Activated naive CD4-positive, alpha-beta T cell treated with anti-CD3 and anti-CD28 coated beads, Interleukin-2, amount 50 U/mL, for 72 hours (primary cell): ENCODE measurements at places on chromosomes 1 and 21.

DNA sequence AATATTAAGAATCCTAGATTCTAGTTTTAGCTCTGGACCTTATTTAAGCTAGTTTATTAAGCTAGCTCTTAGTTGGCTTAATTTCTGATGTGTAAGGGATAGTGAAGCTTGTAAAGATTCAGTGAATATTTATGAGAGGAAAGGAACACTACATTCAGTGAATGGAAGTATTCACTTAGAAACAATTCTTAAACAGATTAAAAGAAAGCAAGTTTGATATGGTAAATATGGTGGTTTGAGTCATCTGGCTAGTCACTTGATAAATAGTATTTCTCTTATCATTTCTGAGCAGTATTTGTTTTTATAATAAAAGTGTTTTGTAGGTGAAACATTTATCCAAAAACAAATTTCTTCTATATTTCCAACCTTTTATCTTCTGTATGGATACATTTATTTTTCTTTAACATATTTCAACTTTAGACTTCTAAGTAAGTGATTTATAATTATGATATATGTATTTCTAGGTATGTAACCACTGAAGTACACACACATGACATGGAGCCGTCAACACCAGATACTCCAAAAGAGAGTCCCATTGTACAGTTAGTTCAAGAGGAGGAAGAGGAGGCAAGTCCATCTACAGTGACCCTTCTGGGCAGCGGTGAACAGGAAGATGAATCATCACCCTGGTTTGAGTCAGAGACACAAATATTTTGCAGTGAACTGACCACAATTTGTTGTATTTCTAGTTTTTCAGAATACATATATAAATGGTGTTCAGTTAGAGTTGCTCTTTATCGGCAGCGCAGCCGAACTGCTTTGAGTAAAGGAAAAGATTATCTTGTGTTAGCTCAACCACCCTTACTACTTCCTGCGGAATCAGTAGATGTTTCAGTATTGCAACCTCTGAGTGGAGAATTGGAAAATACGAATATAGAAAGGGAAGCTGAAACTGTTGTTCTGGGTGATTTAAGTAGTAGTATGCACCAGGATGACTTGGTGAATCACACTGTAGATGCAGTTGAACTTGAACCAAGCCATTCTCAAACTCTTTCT is 55.6 kb downstream of the SUCO start:
- DNase-seq = peak; percentile 23

- no peak for DNase-seq
Measured at GRCh38 chr21:31460980-31461379, 116.9 kb upstream of the TIAM1 start.

DNA sequence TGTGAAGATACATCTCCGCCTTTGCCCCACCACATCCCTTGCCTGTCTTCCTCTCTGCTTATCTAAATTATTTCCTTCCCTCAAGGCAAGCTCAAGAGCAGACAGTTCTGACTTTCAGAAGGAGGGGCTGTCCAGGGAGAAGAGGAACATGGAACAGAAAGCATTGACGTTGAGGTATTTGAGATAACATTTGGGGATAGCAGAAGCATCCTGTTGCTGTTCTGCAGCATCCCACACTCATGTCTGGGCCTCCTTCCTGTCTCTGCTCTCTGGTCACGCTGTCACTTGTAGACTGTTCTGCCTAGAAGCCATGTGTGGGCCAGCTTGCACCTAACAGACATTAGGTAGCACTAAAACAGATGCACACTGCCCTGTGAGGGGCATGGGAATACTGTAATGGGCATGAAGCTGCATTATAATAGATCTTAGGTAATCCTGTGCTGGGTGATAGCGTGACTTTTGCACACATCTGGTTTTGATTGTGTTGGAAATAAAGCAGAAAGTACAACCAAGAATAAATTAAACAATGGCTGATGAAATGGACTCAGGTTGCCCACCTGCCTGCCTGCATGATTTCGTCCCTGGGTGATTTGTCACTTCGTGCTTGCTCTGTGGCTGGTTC is 660 bp upstream of the RD3 start:
- DNase-seq = no peak

DNA sequence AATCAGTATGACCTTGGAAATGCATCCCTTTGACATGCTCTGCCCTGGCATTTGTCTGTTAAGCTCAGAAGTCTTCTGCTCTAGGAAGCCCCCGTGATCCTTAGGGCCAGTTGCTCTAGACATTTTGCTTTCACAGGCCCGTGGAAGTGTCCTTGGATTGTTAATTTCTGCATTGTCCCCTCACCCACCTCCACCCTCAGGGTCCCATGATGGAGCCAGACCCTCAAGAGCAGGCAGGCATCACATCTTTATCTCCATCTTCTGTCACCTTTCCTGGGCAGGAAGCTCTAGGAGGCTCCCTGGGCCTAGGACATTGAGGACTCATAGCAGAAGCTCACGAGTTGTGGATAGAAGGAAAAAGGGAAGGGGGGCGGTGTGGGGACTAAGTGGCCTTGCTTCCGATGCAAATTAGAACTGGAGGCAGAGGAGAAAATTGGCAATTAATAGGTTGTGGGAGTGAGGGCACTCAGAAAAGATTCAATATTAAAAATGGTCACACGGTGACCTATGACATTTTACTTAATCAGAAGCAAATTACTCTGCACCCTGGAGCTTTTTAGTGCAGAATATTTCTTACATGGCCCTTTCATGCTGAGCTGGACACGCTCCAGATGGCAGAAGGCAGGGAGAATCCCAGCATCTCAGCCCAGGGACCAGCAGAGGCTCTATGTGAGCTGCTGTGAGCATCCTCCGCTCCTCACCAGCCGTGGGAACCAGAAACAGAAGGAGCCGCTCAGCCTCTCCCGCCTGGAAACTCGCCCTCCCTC is 185.0 kb downstream of the MATN1 start:
- no peak for DNase-seq

- no peak for DNase-seq
Measured at GRCh38 chr1:19824541-19824940, 9.5 kb upstream of the RNF186 start.

DNA sequence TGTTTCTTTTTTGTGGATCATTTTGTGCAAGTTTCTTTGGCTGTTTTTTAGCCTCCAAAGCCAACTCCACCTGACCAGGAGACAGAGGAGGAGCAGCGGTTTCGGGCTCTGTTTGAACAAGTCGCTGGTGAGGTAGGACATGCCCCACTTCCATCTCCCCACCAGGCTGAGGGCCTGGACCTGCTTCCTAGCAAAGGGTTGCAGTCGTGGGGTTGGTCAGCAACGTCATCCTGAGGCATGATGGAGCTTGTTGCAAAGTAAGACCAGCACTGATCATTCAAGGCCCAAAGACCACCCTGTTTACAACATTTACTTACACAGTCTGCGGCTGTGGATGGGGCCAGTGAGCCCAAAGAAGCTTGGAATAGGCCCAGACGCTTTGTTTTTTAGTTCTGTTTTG is 40.3 kb downstream of the CAPN9 start:
- no peak for DNase-seq

DNA sequence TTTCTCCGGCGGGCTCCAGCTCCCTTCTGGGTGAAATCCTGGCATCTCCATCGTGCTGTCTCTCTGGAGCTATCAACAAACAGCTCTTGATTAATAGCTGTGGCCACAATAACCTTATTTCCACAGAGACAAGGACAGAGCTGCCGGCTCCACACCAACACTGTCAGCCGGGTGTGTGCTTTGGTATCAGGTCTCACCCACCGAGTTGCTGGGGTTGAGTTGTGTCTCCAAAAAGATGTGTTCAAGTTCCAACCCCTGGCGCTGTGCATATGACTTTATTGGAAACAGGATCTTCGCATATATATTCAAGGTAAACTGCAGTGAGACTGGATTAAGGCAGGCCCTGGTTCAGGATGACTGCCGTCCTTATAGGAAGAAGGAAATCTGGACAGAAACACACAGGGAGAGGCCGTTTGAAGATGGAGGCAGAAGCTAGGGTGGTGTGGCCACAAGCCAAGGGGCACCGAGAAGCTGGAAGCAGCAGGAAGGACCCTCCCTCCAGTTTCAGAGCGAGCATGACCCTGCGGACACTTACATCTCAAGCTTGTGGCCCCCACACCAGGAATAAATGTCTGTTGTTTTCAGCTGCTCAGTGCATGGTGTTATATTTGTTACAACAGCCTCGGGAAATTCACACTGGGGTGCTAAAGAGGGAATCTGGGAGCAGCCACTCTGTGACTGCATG is 88.4 kb upstream of the TMPRSS2 start:
- DNase-seq = peak; percentile 25

DNA sequence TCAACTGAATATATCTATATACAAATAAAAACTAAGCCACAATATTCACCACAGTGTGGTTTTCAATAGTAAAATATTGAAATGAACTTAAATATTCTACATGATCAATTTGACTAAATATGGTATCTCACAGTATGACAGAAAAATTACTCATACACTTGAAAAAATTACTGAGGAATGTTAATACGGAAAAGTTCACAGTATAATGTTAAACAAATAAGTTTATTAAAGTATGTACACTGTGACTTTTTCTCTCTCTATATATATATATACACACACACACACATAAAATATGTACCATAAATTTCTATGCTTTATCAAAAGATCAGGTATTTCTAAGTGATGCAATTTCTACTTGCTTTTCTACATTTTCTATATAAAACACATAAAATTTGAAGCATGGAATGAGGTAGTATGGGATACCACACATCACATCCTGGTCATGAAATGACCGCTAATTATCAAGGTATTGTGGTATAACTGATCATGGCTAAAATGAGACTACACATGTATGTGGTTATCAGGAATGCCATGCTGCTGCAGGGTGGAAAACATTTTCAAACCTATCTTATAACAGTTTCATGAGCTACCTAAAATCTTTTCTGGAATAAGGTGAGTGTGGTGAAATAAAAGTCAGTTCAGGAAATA is 102.3 kb downstream of the CDC42BPA start:
- DNase-seq = no peak

- DNase-seq = no peak
Measured at GRCh38 chr1:59317780-59318179, 20.9 kb downstream of the FGGY start.

DNA sequence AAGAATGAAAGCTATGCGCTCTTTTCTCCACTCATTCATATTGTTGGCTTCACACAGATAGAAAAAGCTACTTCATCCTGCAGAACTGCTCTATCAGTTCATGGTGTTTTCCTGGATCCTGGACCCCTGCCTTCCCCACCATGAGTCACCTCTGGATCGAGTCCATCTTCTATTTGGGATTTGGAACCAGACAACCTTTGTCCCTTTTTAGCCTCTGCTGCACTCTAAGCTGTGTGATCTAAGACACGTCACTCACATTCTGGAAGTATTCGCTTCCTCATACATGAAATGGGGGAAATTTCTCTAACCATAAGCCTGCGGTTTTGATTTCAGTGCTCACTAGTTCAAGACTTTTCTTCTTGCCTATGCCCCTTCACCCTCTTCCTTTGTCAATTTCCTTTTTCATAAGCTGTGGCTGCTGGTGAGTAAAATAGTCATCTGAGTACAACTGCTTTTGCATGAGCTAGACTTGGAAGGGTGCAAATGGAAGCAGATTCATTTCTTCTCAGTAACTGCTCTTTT is 14.1 kb upstream of the DEGS1 start:
- DNase-seq = no peak

DNA sequence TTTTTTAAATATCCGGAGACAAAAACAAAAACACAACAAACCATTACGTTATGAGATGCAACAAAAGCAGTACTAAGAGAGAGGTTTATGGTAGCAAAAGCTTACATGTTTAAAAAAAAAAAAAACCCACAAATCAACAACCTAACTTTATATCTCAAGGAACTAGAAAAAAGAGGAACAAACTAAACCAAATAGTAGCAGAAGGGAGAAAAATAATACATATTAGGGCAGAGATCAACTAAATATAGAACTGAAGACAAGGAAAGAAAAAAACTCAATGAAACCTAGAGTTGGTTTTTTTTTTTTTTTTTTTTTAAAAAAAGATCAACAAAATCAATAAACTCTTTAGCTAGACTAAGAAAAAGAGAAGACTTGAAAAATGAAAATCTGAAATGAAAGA is 34.9 kb downstream of the ZNF644 start:
- no peak for DNase-seq

GRCh38 chr1:207020065-207020708 is 12.4 kb downstream of the C1orf116 start:
- no peak for DNase-seq

- DNase-seq = no peak
Measured at GRCh38 chr1:9886092-9886742, 23.9 kb downstream of the CTNNBIP1 start.

DNA sequence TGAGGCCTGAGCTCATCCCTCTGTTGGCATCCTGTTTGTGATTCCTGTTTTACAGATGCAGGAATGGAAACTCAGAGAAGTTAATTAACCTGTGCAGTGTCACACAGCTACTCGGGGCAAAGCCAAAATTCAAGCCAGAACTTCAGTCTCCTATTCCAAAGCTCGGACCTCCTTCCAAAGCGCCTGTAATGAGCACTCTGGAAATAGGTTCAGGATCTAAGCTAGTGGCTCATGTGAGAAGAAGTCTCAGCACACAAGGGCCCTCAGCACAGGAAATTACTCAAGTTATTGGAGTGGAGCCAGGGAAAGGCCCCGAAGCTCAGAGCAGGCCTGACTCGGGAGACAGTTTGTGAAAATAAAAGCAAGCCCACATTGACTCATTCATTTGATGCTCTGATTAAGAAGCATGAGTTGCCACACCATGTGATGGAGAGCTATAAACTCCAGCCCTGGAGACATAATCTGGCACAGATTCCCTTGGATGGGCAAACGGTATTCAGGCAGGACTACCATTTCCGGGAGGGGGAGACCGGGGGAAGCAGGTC is 50.6 kb upstream of the LYST start:
- DNase-seq = peak; percentile 74

DNA sequence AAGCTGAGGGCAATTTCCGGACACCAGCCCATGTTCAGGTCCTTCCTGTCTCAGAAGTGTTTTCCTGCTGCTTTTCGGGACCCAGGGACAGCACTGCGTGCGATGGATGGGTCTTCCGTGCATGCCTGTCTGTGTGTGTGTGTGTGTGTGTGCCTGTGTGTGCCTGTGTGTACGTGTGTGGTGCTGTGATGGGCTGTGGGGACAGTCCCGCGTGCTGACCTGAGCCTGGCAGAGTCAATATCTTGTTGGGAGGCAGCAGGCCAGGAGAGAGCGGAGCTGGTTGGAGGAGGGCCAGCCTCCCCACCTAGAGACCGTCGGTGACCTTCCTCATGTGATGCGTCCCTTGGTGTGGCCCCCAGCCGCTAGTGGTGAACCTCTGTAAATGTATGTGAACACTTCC is 13.7 kb downstream of the SKI start:
- no peak for DNase-seq

DNA sequence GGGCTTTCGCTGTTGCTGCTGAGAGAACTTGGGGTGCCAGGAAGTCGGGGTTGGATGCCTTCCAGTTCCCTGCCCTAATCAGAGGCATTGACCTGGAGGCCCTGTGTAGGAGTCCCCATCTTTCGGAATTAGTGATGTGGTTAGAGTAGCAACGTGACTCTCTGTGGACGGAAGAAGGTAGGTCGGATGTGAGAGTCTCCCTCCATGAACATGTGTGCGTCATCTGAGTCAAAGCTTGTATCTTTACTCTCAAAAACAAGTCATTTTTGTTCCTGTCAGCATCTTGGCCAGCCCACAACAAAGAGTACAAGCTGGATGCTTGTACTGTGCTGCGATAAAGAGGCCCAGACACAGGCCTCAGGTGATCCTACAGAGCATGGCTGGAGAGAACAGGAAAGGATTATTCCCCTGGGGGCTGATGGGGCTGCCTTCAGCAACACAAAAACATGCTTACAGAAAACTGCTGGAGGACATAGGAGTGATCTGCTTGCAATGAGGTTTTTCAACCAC is 31.0 kb upstream of the IL10 start:
- DNase-seq = peak; percentile 70
